Large intestine (tissue), 12 donors: ENCODE measurements at places on chromosomes 1 and 21. TPM values are rescaled to one million over a fixed set of nuclear protein-coding genes. Genes with fewer than 3 reads are reported as not detected.

DNA sequence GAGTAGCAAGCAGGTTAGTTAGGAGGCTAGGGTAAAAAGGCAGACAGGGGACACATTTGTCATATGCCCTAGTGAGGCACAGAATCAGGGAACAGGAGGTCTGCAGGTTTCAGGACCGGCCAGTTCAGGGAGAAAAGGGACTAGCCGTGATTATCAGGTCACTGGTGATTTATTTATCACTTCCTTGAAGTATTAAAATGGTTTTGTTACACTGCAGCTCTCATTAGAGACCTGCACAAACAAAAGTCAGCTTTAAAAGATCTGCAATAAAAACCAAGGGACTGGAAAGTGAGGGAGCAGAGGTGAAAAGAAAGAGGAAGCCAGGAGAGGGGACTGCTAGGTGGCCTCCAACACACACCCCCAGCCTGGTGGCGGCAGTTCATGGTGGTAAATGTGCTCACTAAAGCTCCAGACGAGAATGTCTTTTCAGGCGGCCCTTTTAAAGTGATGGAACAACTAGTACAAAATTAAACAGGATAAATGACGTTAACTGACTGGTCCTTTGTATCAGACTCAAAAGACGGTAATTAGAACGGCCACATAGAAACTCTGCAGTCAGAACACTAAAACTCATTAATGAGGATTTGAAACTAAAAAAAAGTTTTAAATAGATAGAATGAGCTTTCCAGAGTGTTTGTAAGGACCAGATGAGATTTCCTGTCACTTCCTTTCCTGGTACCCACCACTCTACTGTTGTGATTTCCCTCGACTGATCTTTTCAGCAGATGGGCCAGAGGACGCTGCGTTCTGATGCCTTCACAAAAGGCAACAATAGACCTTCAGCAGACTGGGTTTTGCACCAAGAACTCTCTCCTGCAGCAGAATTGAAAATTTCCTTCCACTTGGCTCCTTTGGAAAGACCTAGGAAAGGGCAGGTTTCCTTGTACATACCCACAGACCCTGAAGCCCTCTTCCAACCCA is 136.8 kb downstream of the NTPCR start:
- no peaks in the 10 kb centered on the region for H3K27me3 ChIP-seq
- H3K4me3 ChIP-seq = no peak overlapping the region
- no peak overlapping the region for H3K27ac ChIP-seq
- no peaks in the 10 kb centered on the region for H3K36me3 ChIP-seq

Gene ETV3
- polyA plus RNA-seq = 19.3 TPM

GRCh38 chr1:46172321-46172720 is 2.6 kb upstream of the TSPAN1 start:
- no peak overlapping the region for H3K4me3 ChIP-seq
- H3K27me3 ChIP-seq = peaks cover 6% of the 10 kb centered on the region
- no peak overlapping the region for H3K27ac ChIP-seq
- no peaks in the 10 kb centered on the region for H3K36me3 ChIP-seq

Gene OR2G6
- polyA plus RNA-seq = not detected

GRCh38 chr1:17438318-17439249 is 893 bp downstream of the RCC2 start:
- H3K36me3 ChIP-seq = peaks cover 10% of the 10 kb centered on the region
- peaks cover 23% of the 10 kb centered on the region for H3K27me3 ChIP-seq
- peak; percentile 33 for DNase-seq
- H3K4me3 ChIP-seq = peak overlapping the region; percentile 80

Gene SYPL2
- 0.60 TPM for polyA plus RNA-seq

Gene PBXIP1
- polyA plus RNA-seq = 78.8 TPM

Gene ETV3L
- polyA plus RNA-seq = not detected

Gene SPRR2F
- 1.3 TPM for polyA plus RNA-seq

DNA sequence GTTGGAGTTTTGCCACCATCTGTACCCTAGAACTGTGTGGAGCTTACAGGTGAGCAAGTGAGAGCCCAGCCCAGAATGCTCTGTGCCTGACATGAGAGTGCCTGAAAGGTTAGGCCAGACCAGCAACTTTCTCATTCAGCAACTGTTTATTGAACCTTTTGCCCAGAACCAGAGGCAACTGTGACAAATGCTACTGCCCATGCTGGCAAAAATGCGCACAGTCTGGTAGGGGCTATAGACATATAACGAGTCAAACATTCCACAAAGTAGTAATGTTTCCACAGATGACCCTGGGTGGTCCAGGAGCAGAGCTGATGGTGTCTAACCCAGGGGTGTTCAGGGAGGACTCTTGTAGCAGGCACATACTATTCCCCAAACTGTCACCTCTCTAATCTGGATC is 56.0 kb upstream of the GCLM start:
- H3K27me3 ChIP-seq = no peaks in the 10 kb centered on the region
- no peak overlapping the region for H3K4me3 ChIP-seq
- H3K27ac ChIP-seq = no peak overlapping the region
- H3K36me3 ChIP-seq = no peaks in the 10 kb centered on the region
- no peak for DNase-seq
- peaks cover 18% of the 10 kb centered on the region for H3K4me1 ChIP-seq

Gene SCCPDH
- 44.3 TPM for polyA plus RNA-seq

Gene LAD1
- 96.4 TPM for polyA plus RNA-seq

Gene RHCE
- polyA plus RNA-seq = 0.60 TPM

DNA sequence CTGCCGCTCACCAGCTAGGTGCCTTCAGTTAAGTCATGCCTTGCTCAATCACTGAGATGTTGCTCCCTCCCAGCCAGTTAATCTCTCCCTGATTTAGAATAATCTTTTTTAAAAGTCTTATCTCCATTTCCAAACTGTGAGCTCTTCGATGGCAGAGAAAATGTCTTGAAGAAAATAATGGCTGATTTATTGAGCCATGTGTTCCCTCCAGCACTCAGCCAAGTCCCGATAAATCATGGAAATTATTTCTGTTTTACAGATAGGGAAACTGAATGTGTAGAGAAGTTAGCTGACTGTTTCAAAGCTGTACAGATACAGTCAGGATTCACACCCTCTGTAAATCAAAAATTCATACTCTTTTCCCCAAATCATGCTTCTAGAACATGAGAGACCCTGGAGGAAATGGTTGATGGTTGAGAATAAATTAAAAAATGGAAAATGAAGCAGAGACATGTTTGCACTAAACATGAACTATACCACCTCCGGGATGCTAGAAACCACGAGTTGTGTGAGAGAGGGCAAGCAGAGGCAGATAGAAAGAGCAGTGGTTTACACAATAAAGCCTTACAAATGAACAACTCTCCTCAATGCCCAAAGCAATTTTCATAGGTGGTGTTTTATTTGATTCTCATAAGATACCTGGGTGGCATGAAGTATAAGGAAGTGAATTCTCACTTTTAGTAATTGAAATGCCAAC is 376.4 kb downstream of the PLPP3 start:
- no peaks in the 10 kb centered on the region for H3K36me3 ChIP-seq
- H3K27ac ChIP-seq = no peak overlapping the region
- no peak overlapping the region for H3K4me3 ChIP-seq
- no peaks in the 10 kb centered on the region for H3K27me3 ChIP-seq
- no peaks in the 10 kb centered on the region for H3K4me1 ChIP-seq

- H3K4me1 ChIP-seq = no peaks in the 10 kb centered on the region
- H3K27me3 ChIP-seq = no peaks in the 10 kb centered on the region
- H3K36me3 ChIP-seq = no peaks in the 10 kb centered on the region
- no peak overlapping the region for H3K4me3 ChIP-seq
- DNase-seq = no peak
These were observed 239.0 kb downstream of the NTNG1 start for GRCh38 chr1:107379826-107380225.

DNA sequence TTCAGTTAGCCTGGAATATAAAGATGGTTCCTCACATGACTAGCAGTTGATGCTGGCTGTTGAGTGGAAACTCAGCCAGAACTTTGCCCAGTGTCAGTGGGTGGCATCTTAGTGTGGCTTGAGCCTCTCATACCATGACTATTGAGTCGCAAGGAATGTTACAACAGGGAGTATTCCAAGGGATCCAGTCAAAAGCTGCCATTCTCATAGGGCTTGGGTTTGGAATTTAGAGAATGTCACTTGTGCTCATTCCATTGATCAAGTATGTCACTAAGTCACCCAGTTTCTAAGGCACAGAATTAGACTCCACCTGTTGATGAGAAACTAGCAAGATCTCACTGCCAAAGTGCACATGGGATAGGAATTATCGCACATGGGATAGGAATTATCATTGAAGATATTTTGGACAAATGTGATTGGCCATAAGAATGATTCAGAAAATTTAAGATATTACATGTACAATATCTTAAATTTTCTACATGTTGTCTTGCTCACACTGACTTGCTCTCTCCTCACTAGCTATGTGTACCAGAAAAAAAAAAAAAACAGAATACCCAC is 1290.7 kb upstream of the ADGRL2 start:
- no peaks in the 10 kb centered on the region for H3K27me3 ChIP-seq
- H3K4me3 ChIP-seq = no peak overlapping the region
- H3K4me1 ChIP-seq = no peaks in the 10 kb centered on the region
- DNase-seq = no peak
- no peaks in the 10 kb centered on the region for H3K36me3 ChIP-seq

GRCh38 chr1:154478639-154479038 is 23.4 kb upstream of the TDRD10 start:
- no peak overlapping the region for H3K27ac ChIP-seq
- H3K27me3 ChIP-seq = no peaks in the 10 kb centered on the region
- DNase-seq = peak; percentile 25
- H3K4me3 ChIP-seq = no peak overlapping the region
- no peaks in the 10 kb centered on the region for H3K4me1 ChIP-seq

- no peaks in the 10 kb centered on the region for H3K27me3 ChIP-seq
- no peaks in the 10 kb centered on the region for H3K36me3 ChIP-seq
- peak overlapping the region; percentile 80 for H3K27ac ChIP-seq
- peak; percentile 69 for DNase-seq
These were observed 160.1 kb upstream of the NFIA start for GRCh38 chr1:60922304-60922703.

Gene RNF220
- polyA plus RNA-seq = 83.4 TPM

Gene MAEL
- 0.19 TPM for polyA plus RNA-seq

DNA sequence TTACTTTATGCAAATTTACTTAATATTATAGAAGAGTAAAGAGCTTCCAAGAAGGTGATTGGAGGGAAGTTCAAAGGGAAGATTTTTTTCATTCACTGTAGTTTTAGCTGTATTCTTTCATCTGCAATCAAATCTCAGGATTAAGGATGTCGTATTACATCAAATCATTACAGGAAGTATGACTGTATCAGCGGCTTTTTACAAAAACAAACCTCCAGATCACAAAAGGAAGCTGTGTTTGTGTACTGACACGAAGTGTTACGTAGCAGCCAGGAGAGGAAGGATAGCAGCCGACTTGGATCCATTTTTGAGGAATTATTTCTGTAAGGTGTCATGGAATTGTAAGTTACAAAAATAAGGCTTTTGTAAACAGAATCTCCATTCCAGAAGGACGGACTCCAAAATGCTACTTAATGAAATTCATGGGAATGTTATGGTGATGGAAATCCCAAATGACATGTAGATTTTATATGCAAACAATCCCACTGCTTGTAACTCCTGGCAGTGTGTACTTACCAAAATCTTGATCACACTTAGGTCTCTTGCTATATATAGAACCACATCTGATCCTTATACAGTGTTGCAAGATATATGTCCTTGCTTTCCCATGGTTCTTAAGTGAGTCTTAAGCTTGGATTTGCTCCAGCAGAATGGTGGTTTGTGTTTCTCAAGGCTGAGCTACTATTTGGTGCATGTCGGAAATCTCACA is 49.8 kb downstream of the KCNJ15 start:
- DNase-seq = no peak
- H3K4me1 ChIP-seq = no peaks in the 10 kb centered on the region
- H3K27me3 ChIP-seq = no peaks in the 10 kb centered on the region
- H3K36me3 ChIP-seq = no peaks in the 10 kb centered on the region
- no peak overlapping the region for H3K27ac ChIP-seq
- no peak overlapping the region for H3K4me3 ChIP-seq

DNA sequence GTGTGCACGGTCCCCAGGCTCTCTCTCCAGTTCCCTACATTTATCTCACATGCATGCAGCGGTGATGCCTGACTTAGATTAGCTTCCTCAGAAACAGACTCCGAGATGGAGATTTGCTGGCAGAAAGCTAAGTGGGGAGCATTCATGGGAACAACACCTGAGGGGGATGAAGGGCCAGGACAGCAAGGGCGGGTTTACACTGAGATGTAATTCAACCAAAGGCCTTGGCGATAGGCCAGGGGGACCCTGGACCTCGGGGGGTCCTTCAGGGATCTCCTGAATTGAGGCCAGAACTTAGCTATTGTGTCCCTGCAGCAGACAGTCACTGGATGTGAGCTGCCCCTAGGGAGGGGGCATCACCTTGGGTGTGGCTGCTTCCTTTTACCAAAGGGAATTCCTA is 246.1 kb upstream of the CSF3R start:
- DNase-seq = no peak
- peaks cover 2% of the 10 kb centered on the region for H3K27me3 ChIP-seq
- no peaks in the 10 kb centered on the region for H3K4me1 ChIP-seq
- no peaks in the 10 kb centered on the region for H3K36me3 ChIP-seq
- no peak overlapping the region for H3K27ac ChIP-seq

DNA sequence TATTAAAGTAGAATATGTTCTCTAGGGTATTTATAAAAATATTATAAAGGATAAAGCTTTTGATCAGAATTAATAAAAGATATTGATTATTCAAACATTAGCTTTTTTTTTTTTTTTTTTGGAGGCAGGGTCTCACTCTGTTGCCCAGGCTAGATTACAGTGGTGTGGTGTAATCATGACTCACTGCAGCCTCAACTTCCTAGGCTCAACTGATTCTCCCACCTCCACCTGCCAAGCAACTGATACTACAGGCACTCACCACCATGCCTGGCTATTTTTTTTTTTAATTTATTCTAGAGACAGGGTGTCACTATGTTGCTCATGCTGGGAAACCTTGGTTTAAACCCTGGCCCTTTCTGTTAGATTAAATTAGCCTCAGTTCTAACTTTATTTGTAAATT is 188.3 kb downstream of the CLEC20A start:
- peaks cover 2% of the 10 kb centered on the region for H3K4me1 ChIP-seq
- no peaks in the 10 kb centered on the region for H3K27me3 ChIP-seq
- H3K4me3 ChIP-seq = no peak overlapping the region
- no peak for DNase-seq
- no peak overlapping the region for H3K27ac ChIP-seq
- no peaks in the 10 kb centered on the region for H3K36me3 ChIP-seq

- peaks cover 4% of the 10 kb centered on the region for H3K4me1 ChIP-seq
- peak within 1 kb of the TSS; percentile 62 for H3K27ac ChIP-seq
- H3K27me3 ChIP-seq = peaks cover 7% of the 10 kb centered on the region
- DNase-seq = peak; percentile 75
These were observed at the start of gene TSPAN2 for GRCh38 chr1:115089420-115090185. TSS of gene TSPAN2 (minus strand) at chr1:115089503. CDS start at chr1:115089432, 71 bp downstream.

DNA sequence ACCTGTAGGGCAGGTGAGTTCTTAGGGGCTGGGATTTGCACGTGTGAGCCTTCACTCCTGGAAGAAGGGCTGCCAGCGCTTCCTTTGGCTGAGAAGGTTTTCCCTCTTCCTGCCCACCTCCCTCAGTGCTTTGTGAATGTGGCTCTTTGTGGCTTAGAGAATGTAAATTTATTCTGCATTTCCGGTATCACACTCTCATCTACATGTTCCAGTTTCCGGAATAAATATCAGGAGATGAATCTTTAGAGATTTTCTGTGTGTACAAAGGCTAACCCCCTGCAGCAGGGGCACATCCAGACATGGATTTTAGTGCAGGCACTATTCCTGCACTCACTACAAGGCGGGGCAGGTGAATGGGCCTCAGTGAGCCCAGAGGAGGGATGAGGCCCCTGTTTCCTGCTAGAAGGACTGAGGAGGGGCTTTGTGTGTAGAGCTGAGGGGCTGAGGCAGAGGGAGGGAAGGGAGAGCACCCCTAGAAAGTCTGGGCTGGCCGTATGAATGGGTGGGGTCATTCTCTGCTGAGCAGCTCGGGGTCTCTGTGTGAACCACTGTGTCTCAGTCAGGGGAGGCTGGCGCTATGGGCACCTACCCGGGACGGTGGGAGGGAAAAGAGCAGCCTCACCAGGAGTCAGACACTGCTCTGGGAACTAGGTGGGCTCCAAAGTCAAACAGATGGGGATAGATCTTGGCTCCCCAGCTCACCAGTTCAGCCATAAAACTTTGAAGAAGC is 207.5 kb downstream of the MATN1 start:
- H3K4me1 ChIP-seq = no peaks in the 10 kb centered on the region
- no peaks in the 10 kb centered on the region for H3K27me3 ChIP-seq
- no peak overlapping the region for H3K4me3 ChIP-seq

Gene NTMT2
- not detected for polyA plus RNA-seq
